Panc1 (cell line): ENCODE measurements at places on chromosomes 5 and 9. TPM values are rescaled to one million over a fixed set of nuclear protein-coding genes. Genes with fewer than 3 reads are reported as not detected.

GRCh38 chr5:145699846-145700245 is 135.3 kb downstream of the PRELID2 start:
- DNase-seq: no peak

DNA sequence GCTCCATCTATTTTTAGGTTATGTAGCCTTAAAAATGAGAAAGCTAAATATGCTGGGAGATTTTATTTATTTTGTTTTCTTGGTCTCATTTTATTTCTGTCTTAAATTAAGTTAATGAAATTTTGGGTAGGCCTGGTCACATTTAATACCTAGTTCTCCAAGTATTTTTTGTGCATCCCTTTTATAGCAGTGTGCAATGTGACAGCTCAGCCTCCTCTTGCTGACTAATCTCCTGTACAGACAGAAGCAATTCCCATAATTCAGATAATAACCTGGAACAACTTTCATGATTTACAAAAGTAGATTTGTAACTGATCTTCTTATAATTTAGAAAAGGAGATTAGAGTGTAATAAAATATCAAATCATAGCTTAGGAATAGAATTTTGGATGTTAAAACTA is 403.9 kb downstream of the ADGRV1 start:
- no peak for DNase-seq

The SPATA31E1 gene
- not detected for total RNA-seq

The CFAP157 gene
- not detected for total RNA-seq

GRCh38 chr5:61280761-61281427 is 51.2 kb upstream of the ZSWIM6 start:
- DNase-seq: no peak

The JAKMIP2 gene
- total RNA-seq: not detected

DNA sequence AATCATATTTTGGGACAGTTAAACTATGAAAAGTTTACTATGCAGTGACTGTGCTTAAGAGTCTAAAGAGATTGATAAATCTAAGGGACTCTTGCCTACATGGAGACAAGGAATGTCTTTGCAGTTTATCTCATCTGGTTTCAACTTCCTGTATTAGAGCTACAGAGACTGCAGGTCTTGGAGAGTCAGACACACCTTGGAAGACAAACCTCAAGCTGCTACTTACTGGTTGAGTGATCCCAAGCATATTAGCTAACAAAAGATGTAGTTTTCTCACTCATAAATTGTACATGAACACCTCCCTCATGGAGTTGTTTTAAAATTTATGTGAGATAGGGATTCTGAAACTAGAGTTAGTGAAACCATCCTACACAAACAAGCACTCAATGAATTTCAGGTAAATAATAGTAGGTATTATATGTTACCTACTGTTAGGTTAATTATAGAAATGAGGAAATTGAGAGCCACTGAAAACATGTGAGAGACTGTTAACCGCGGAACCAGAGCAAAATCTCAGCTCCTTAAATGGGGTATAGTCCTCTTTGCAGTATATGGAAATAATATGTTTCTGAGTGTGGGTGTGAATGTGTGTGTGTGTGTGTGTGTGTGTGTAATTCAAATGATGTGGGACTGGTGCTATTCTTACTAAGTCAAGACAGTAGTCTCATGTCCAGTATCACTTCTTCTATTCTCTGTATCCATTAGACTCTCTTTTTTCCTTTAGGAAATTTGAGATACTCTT is 752.1 kb downstream of the DTWD2 start:
- DNase-seq: no peak

- DNase-seq: no peak
Measured at GRCh38 chr5:137491121-137491520, 8.0 kb downstream of the SPOCK1 start.

- DNase-seq: peak; percentile 8
Measured at GRCh38 chr5:15995341-15996052, 184.1 kb downstream of the MARCHF11 start.

DNA sequence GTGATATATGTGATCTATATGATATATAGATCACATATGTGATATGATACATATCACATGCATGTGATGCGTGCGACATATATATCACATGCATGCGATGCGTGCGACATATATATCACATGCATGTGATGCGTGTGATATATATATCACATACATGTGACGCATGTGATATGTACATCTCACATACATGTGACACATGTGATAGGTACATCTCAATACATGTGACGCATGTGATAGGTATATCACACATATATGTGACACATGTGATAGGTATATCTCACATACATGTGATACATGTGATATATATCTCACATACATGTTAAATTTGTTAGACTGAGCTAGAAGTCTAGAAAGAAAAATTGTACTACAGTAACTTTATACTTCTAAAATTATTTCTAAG is 1095.9 kb downstream of the EFNA5 start:
- DNase-seq: no peak

DNA sequence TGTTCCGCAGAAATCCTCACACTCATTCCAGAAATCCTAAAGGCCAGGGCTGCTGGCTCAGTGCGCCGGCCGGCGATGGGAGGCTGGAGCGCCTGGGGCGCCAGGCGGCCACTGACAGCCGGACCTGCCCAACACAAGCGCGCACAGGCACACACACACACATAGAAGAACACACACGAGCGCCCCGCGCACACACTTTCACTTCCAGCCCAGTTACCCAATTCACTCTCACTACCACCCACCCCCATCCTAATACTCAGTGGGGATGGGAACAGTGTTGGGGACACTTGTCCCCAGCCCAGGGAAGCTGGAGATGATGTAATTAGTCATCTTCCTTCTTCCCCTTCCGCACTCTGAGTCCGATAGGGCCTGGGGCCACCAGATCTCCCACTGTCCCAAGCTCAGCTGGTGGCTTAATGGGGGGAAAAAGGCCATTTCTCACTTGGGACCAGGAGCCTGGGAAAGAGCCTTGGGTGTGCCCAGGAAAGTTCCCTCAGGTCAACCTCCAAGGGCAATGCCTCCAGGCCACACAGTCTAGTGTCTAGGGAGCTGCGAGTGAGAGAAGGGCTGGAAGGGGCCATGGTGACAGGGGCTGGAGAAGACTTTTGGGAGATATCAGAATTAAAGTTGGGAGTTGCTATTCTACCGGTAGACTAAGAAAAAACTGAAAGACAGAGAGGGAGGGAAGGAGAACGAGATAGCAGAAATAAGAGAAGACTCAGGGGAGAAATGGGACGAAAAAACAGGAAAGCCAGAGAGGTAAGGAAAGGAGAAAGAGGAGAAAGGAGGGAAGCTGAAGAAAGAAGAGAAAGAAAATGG is 1.7 kb downstream of the EBF1 start:
- DNase-seq: no peak

- DNase-seq: no peak
Measured at GRCh38 chr5:9284781-9285307, 261.0 kb downstream of the SEMA5A start.

The PFDN1 gene
- 54.4 TPM for total RNA-seq

- DNase-seq: no peak
Measured at GRCh38 chr5:37869216-37869615, 29.4 kb upstream of the GDNF start.

DNA sequence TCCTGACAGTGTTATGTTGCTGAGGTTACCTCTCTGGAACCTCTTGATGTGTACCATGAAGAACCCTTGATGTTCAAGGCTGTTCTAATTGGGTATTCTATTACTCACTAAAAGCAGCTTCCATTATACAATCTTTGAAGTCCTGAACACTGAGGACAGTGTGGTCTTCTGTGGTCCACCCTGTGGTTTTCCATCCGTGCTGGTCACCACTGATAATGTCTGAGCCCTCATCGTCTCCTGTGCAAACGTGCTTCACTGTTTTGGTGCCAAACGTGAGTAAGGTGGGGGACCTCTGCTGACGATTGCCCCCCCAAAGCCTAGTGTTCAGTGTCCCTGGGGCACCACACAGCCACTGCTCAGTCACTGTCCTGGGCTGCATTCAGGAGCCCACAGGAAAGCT is 259.7 kb upstream of the ANKRD55 start:
- DNase-seq: no peak

The LECT2 gene
- not detected for total RNA-seq

The POU5F2 gene
- total RNA-seq: 0.39 TPM

The FRRS1L gene
- 2.3 TPM for total RNA-seq

GRCh38 chr5:85841653-85842052 is 776.1 kb upstream of the COX7C start:
- DNase-seq: no peak

- no peak for DNase-seq
Measured at GRCh38 chr5:151413800-151414199, 33.6 kb upstream of the SLC36A1 start.

GRCh38 chr9:87443461-87443860 is 54.2 kb upstream of the DAPK1 start:
- DNase-seq: no peak

DNA sequence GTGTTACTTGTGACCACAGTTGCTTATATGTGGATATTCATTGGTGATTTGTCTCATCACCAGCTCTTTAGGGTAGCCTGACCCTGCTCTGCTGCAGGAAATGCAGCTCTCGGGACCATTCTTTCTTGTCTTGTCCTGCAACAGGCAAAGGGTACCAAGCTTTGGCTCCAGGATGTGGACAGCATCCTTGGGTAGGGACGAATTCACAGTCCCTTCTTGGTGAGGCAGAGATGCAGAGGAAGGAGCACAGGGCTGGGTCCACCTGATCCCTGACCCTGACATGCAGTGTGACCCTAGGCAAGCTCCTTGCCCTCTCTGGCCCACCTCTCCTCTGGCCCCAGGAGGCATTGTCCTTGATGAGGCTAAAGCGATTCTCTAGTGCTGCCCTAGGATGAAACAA is 37.0 kb upstream of the SYNPO start:
- DNase-seq: no peak
